ENCODE measurements at places on chromosomes 2 and 18.
A peak's percentile ranks its signal among the peaks of the same experiment; 100 is the strongest.

- DNase-seq, result no peak
Measured at GRCh38 chr18:53644799-53645471, 579.5 kb downstream of the MBD2 start.

- no peak for DNase-seq
Measured at GRCh38 chr2:215787025-215787424, 226.3 kb downstream of the MREG start.

DNA sequence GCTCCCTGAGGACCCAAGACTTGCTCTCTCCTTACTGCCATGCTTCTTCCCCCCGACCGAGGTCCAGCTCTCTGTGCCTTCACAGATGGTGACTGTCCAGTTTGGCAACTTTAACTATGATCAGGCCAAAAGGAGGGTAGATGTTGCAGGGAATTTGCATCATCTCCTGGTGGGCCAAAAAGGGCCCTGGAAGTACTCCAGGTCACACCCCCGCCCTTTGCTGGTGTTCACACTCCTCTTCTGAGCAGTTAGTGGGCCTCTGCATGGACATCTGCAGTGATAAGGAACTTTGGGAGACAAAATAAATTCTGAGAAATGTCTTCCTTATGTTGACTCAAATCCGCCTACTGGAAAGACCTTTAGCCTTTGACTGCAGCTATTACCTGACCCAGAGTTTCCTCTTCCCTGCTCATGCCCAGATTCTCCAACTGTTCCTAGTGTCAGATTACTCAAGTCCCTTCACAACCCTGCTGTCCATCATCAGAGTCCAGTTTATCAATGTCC lies 234.4 kb downstream of the LOXHD1 start:
- DNase-seq, result no peak

DNA sequence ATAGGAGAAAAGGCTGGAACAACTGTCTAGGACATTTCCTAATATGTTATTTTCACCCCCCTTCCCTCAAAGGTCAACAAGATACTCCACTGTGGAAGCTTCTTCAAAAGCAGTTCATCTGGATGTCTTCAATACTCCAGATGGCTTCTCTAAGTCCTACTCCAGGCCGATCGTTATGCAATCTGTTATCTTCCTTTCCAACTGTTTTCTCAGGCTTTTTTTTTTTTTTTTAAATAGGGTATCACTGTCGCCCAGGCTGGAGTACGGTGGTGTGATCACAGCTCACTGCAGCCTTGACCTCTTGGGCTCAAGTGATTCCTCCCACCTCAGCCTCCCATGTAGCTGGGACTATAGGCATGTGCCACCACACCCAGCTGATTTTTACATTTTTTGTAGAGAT lies 26.3 kb downstream of the ATP8B1 start:
- DNase-seq, result no peak

- no peak for DNase-seq
Measured at GRCh38 chr2:190972846-190973245, 41.1 kb downstream of the STAT1 start.

GRCh38 chr2:122822319-122822718 lies 1066.9 kb downstream of the TSN start:
- no peak for DNase-seq

GRCh38 chr2:65316072-65316471 lies 88.4 kb downstream of the ACTR2 start:
- DNase-seq, result no peak

DNA sequence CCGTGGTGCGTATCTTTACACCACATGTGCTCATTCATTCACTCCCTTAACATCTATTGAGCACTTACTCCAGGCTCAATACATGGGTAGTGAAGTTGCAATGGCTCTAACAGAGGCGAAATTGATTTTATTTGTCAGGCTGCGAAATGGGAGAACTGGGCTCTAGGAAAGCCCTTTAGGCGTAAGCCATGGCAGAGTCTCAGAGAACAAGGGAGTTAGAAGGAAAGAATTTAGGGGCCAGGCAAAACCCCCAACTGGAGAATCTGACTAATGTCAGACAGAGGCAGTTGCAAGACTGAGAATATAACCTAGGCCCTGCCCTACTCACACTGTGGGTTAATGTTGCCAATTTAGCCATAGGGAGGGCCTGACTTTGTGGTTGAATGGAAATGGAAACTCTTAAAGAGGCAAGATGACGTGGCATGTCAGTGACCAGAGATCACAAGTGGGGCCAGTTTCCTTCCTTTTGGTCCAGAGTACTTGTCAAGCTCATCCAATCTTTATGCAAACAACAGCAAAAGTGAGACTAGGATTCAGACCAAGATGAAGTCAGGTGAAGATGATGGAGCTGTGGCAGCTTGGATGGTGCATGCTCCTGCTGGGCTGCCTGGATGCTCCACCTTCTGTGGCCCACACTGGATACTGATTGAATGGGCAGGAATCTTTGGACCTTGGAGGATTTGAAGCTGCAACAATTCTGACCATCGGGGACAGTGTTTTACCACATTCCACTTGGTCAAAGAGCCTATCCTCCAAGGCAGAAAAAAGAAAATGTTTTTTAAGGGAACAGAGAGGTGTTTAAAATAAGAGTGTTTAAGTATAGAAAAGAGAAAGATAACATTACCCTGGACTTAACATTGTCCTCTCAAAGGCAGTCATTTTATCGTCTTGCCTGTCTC lies 92.2 kb downstream of the CAPN13 start:
- no peak for DNase-seq

DNA sequence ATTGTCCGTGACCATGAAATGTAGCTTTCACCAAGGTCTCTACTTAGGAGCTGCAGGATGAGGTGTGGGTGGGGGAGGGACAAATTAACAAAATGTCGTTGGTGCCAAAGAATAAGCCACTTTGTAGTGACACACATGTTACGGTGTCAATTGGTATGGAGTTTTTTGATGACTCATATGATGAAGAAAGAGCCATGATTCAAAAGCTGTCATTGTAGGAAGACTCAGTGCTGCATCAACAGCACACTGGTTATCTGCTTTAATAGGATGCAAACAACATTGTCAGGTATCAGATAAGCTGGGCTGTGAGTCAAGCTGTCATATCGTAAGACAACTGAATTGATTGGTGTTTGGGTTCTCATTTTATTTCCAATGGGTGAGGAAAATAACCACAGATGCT lies 36.6 kb upstream of the BOD1L2 start:
- no peak for DNase-seq

- no peak for DNase-seq
Measured at GRCh38 chr18:29653671-29654215, 1388.8 kb downstream of the DSC3 start.

GRCh38 chr2:86285571-86285970 lies 51.9 kb downstream of the REEP1 start:
- DNase-seq, result no peak

DNA sequence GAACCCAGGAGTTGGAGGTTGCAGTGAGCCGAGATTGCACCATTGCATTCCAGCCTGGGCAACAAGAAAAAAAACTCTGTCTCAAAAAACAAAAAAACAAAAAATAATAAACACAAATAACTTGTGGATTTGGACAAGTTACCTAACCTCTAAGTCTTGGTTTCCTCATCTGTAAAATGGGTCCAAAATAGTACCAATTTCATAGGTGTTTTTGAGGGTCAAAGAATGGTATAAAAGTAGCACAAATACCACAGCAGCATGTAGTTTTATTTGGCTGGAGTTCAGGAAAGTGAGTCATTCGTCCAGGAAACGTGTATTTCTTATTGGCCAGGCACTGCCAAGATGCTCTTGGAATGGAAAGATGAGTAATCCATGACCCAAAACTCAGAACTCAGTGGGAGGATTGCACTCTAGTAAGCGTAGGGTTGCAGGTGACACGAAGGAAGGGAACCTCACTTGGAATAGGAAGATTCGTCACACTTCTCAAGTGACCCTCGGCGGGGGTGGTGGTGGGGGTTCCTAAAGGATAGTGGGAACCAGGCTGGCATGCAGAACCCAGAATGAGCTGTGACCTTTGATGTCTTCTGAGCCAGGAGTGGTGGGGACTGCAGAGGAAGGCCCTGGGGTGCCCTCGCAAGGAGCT lies 24.4 kb downstream of the GRHL1 start:
- DNase-seq, result no peak

DNA sequence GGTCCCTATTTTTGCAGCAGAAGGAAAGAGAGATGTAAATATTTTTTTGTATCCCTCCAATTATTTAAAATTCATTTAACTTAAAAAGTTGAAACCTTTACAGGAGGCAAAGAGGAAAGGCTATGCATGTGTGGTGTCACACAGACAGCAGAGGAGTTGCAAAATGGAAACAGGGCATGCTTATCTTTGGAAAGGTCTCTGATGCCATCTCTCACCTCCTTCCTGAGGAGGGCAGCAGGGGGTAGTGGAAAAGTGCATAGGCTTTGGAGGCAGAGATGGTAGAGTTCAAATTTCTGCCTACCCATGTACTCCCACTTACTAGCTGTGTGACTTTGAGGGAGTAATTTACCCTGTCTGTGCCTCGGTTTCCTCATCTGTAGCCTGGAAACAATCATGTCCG lies 99.6 kb upstream of the MCFD2 start:
- no peak for DNase-seq

GRCh38 chr2:84486441-84487115 lies 27.5 kb upstream of the SUCLG1 start:
- no peak for DNase-seq

- DNase-seq, result no peak
Measured at GRCh38 chr2:181465676-181466375, 8.6 kb downstream of the ITGA4 start.

GRCh38 chr2:220466251-220466691 lies 838.8 kb downstream of the SLC4A3 start:
- no peak for DNase-seq

GRCh38 chr2:52404046-52404445 lies 1363.6 kb upstream of the CHAC2 start:
- no peak for DNase-seq

GRCh38 chr18:45221363-45221762 lies 393.9 kb upstream of the SLC14A2 start:
- no peak for DNase-seq

GRCh38 chr2:66948234-66948633 lies 448.9 kb upstream of the ETAA1 start:
- DNase-seq, result no peak

DNA sequence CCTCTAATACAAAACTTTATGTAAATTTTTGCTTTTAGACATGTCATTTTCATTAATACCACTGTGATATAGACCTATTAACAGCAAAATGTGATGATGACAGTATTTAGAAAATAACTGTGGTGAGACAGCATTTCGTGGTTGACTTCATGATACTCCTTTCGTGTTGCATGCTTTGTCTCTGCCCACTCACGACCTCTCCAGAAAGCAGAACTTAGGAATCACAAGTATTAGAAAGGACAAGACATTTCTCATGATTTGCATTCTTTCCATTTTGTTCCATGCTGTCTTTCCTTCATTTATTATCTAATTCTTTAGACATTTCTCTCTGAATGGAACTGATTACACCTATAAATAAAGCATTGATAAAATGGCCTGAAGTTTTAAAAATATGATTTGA lies 85.2 kb upstream of the POU3F3 start:
- no peak for DNase-seq

DNA sequence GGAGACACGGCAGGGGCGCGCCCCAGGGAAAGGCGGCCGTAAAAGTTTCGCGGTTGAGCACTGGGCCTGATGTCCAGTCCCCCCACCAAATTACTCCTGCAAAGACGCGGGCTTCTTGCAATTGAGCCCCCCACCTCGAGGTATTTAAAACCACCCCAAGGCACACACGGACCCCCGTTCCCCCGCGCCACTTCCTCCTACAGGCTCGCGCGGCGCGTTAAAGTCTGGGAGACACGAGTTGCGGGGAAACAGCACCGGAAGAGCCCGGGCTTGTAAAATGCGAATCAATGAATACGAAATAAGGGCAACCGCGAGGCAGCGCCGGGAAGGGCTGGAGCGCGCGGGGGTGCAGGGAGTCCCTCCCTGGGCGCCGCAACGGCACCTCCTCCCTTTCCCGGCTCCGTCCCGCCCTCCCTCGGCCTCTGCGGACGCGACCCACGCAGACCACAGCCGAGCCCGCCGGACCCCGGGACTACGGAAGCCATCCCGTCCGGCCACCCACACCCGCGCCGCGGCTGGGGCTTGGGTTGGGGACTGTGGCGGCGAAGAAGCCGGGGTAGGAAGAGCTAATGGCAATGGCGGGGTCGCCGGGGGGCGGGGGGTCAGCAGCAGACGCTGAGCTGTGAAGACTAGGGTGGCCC lies 918 bp upstream of the NETO1 start:
- no peak for DNase-seq

DNA sequence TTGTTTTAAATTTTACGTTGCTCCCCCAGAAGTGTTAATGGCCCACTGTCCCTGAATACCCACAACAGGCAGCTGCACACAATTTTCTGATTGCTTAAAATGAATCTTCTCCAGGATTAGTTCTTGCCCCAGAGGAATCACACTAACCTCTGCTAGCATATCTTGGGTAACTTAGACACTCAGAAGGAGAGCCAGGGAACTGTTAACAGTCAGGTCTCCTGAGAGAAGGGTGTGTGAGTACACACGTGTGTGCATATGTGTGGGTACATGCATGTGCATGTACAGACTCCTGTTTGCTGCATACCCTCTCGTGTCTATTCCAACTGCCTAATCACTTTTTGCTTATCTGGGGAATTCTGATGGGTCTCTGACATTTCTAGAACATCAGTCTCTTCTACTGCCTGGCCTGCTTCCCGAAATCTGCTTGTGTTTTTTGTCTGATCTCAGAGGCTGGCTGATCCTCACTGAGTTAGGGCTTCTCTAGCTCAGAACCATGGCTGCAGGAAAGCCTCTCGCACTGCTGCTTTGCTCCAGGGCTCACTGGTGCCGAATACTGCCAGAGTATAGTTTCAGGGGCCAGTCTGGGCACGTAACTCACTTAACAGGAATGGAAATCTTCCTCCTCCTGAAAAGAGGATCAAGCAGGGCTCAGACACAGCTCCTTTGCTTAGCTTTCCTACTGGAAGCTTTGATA lies 62.8 kb downstream of the PRELID3A start:
- no peak for DNase-seq

- DNase-seq, result no peak
Measured at GRCh38 chr2:215912299-215912842, 101.0 kb downstream of the MREG start.

GRCh38 chr2:85441864-85442263 lies 23.4 kb downstream of the SH2D6 start:
- DNase-seq, result no peak

DNA sequence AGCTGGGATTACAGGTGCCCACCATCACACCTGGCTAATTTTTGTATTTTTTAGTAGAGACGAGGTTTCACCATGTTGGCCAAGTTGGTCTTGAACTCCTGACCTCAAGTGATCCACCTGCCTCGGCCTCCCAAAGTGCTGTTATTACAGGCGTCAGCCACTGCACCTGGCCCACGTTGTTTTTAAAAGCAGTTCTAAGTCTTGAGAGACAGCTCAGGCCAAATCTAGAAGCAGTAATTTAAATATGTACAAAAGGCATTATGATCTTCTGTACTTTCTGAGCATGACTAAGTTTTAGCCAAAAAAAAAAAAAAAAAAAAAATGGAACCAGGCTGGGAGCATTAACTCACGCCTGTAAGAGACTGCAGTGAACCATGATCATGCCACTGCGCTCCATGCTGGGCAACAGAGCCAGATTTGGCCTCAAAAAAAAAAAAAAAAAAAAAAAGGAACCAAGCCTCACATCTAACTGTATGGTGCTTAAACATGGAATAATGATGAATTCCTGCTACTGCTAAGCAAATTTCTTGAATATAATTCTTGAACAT lies 4.0 kb downstream of the ABHD3 start:
- DNase-seq, result no peak

- DNase-seq, result no peak
Measured at GRCh38 chr2:217478831-217479455, 523.9 kb downstream of the TNS1 start.

- DNase-seq, result peak; percentile 19
Measured at GRCh38 chr2:160492401-160493226, 993 bp downstream of the RBMS1 start.
